ENCODE measurements at places on chromosomes 3 and 15. TPM values are rescaled to one million over a fixed set of nuclear protein-coding genes. Genes with fewer than 3 reads are reported as not detected.

CPN2 gene
- total RNA-seq = not detected

KLF15 gene
- 5.6 TPM for total RNA-seq

CHL1 gene
- total RNA-seq = 0.09 TPM

IL17RB gene
- total RNA-seq = not detected

CCDC9B gene
- 10.0 TPM for total RNA-seq

PRKCD gene
- 2.2 TPM for total RNA-seq

SEMA3G gene
- total RNA-seq = 30.9 TPM

FEZF2 gene
- total RNA-seq = not detected

ACP3 gene
- total RNA-seq = not detected

TRIM71 gene
- total RNA-seq = not detected

GRK7 gene
- total RNA-seq = not detected

NANOGP8 gene
- not detected for total RNA-seq

ITPKA gene
- total RNA-seq = 0.56 TPM

ACTRT3 gene
- total RNA-seq = 4.7 TPM

EXD1 gene
- not detected for total RNA-seq

ASB14 gene
- total RNA-seq = not detected

SLCO3A1 gene
- 1.2 TPM for total RNA-seq

ZMYND10 gene
- 0.05 TPM for total RNA-seq

C15orf39 gene
- total RNA-seq = 12.4 TPM

PPM1M gene
- total RNA-seq = 20.6 TPM

FGF7 gene
- under 0.01 TPM for total RNA-seq

RARRES1 gene
- total RNA-seq = 1.3 TPM

OXTR gene
- total RNA-seq = 5.3 TPM

HTD2 gene
- 10.2 TPM for total RNA-seq

ATP13A5 gene
- total RNA-seq = not detected

CORO2B gene
- 1.0 TPM for total RNA-seq

GOLGA8J gene
- not detected for total RNA-seq

CIAO2A gene
- total RNA-seq = 46.6 TPM

SKOR1 gene
- total RNA-seq = 0.05 TPM
